ENCODE measurements at places on chromosomes 3 and 15.

- DNase-seq, result no peak
Observed at GRCh38 chr3:53650928-53651661, 156.7 kb downstream of the CACNA1D start.

DNA sequence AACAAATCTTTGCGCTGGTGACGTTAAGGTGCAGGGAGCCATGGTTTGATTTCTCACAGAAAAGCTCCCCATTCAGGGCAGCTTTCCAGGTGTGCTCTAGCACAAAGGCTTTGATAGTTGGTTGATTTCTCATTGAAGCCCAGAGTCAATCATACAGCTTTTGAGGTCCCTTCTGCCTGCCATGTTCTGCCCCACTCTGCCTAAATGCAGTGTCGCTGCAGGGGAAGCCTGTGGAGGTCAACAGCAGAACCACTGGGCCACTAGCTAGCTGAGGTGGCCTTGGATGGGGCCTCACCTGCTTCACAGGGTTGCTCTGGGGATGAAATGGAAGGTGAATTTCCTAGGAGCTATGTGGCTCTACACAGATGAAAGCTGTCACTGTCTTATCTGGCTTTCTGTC lies 278.3 kb downstream of the TLE3 start:
- no peak for DNase-seq

- DNase-seq, result no peak
Observed at GRCh38 chr3:169804681-169805080, 8.0 kb upstream of the LRRIQ4 start.

DNA sequence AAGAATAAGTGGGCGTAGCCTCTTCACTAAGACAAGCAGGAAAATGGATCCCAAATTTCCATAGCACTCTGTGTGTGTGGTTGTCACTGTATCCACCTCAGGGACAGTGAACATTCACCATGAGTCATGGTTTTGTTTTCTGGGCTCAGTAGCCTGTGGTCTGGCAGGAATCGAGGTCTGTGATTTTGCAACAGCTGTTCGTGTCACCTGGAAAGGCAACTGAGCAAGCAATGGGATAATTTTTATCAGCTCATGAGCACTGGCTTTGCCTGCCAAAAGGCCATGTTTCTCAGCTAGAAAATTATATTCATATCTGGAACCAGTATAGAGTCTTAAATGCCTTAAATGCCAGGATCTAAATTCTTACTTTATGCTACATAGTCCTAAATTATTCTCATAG lies 60.9 kb downstream of the STRIT1 start:
- no peak for DNase-seq

GRCh38 chr3:134377896-134378295 lies 3.6 kb upstream of the AMOTL2 start:
- no peak for DNase-seq

DNA sequence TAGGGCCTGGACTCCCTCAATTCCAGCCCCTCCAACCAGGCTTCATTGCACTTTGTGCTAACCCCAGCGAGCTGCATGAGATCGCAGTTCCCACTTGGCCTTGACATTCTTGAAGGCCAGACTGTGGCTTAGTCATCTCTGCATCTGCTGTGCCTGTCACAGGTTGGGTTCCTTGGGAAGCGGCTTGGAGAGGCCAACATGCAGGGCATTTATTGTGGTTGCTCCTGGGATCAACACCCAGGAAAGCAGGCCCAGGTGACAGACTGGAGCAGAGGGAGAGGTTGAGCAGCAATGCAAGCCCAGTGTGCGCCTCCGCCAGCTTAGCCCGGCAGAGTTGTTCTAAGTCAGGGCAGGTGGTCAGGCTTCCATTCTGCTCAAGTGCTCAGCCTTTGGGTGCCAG lies 10.5 kb downstream of the ABCF3 start:
- DNase-seq, result no peak

- DNase-seq, result no peak
Observed at GRCh38 chr3:53545310-53545995, 51.0 kb downstream of the CACNA1D start.

- no peak for DNase-seq
Observed at GRCh38 chr3:93867425-93867824, 106.3 kb downstream of the PROS1 start.

- DNase-seq, result no peak
Observed at GRCh38 chr15:23647421-23648370, at the start of gene MAGEL2. MAGEL2 (minus strand) TSS chr15:23647867; CDS start chr15:23647742, 125 bp downstream.

- no peak for DNase-seq
Observed at GRCh38 chr15:85588677-85589076, 206.0 kb downstream of the KLHL25 start.

DNA sequence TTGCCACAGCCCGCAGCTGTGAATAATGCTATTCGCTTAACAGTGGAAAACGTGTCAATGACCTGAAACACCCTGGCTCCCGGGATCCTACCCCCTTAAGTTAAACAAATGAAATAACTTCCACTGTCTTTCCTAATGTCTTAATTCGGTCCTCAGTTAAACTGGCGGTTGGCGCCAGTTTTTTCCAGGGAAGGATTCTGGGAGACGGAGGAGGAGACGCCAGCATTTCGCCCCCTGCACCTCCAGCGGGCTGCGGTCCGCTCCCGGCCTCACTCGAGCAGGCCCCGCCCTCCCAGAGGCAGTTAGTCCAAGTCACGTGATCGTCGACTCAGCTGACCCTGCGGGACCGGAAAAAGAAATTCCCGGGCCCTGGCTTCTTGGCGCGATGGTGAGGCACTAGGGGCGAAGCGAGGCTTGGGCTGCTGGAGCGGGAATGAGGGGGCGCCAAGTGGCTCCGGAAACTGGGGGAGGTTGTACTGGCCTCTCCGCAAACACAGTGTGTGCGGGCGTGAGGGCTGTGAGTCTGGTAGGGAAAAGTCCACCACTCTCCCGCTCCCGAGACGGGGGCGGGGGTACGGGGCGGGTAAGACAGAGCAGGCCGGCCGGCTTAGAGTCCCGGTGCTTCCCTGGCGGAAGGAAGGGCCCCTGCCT lies at the start of gene COMMD4:
Gene COMMD4 (plus strand): TSS at position 359 of the 651 bp plus-strand sequence. CDS start 27 bp downstream, at position 386.
- no peak for DNase-seq

DNA sequence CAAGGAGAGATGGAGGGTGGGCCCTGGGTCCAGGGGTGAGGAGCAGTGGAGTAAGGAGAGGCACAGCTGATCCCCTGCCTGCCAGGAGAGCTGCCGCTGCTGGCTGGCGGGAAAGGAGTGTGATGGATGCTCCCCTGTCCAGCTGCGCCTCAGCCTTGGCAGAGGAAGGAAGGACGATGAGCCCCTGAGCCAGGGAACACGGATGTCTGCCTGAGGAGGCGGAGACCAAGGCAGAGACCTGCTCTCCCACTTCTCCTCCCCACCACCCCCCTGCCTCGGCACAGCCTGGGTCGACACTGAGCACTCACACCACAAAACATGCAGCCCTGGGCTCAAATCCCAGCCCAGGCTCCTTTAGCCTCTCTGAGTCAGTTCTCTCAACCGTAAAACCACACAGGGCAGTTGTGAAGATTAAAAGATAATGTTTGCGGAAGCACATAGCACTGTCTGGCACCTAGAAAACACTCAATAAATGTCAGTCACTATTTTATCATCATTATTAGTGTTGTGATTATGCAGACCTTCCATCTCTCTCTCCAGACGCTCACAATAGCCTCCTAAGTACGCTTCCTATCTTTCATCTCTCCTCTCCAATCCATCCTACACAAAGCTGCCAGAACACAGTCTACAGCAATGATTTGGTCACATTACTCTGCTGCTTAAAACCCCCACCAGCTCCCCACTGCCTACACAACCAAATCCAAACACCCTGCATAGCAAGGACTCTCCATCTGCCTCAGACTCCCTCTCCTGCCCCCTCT lies 52.2 kb downstream of the SEMA5B start:
- peak; percentile 33 for DNase-seq

DNA sequence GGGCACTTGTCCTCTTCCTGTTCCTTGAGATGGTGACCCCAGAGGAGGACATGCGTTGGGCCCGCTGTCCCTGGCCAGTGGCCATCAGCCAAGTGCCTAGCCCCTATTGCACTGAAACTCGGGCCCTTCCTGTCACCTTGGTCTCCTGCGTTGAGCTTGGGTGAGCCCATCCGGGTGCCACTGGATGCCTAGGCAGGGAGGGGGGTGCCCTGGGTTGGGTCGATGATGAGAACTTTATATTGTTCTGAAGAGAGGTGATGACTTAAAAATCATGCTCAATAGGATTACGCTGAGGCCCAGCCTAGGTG lies 221.8 kb downstream of the SNRPN start:
- no peak for DNase-seq

DNA sequence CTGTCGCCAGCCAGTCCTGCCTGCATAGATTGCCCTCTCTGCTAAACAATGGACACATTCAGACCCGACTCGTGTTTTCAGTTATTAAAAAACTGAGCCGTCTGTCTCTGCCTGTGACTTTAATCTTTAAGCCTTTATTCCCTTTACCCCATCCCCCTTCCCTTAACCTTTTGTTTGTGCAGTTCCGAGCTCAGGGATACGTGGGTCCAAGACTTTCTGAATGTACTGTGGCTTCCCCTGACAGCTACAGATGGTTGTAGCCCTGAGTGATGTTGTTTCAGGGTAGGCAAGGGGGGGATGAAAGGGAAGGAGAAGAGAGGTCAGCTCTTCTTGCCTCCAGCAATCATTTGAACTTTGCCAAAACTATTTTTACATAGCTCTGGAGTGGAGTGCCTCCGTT lies 44.6 kb downstream of the EEFSEC start:
- DNase-seq, result no peak

All from GM19239 (cell line).